ENCODE measurements at places on chromosomes 4 and X.

DNA sequence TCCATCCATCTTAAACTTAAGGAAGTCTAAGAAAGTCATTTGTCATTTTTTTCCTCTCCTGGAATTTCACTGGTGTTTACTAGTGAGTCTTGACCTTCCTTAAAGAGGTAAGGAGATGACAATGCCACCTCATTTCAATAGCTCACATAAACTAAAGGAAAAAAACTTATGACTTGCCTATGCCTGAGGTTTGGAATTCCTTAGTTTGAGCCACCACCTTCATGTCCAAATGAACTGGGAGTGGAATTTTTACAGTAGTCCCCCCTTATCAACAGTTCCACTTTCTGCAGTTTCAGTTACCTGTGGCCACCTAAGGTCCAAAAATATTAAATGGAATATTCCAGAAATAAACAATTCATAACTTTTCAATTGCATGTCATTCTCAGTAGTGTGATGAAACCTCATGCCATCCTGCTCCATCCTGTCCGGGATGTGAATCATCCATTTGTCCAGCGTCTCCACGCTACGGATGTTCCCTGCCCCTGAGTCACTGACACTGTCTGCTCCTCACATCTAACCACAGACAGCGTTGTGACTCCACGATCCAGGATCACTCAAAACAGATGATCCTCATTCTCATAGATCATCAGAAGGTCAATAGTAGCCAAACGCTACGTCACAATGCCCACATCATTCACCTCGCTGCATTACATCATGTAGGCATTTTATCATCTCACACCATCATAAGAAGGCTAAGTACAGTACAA lies 177.4 kb downstream of the SH3KBP1 start:
- DNase-seq: peak; percentile 13

- DNase-seq: no peak
Measured at GRCh38 chr4:87855559-87855958, 22.8 kb downstream of the MEPE start.

- no peak for DNase-seq
Measured at GRCh38 chr4:47485768-47486167, 693 bp downstream of the ATP10D start.

GRCh38 chrX:106932492-106932923 lies 12.3 kb downstream of the CLDN2 start:
- no peak for DNase-seq

- no peak for DNase-seq
Measured at GRCh38 chr4:12615822-12616221, 868.3 kb downstream of the RAB28 start.

DNA sequence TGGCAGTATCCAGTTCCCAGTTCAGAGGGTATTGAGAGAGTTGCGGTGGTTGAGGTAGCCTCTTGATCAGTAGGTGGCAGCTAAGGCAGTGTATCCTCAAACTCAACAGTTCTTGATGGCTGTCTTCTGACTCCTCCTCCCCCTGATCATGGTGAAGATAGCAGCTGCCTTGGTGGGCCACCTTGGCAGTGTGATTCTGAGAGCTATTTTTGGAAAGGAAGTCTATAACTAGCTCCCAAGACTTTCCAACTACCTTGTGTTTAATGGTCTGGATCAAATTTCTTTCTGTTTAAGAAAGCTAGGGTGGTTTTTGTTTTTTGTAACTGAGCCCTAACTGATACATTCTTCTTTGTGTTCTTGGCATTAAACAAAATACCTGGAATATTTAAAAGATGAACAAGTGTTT lies 10.5 kb upstream of the TBC1D19 start:
- peak; percentile 24 for DNase-seq

- peak; percentile 26 for DNase-seq
Measured at GRCh38 chr4:180538384-180539057, 1704.7 kb upstream of the TENM3 start.

DNA sequence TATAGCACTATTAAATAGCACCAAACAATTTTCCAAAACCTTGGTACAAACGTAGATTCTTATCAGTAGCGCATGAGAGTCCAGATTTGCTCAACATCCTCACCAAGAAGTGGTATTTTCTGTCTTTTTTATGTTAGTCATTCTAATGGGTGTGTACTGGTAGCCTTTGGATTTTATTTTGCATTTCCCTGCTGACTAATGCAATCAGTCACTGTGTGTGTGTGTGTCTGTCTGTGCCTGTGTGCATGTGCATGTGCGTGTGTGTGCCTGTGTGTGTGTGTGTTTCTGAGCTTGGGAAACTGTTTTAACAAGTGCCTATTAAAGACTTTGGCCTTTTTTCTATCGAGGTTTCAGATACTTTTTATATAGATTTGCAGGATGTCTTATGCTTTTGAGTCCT lies 82.2 kb upstream of the MAGEA10 start:
- no peak for DNase-seq

- no peak for DNase-seq
Measured at GRCh38 chr4:122163767-122164166, 11.6 kb downstream of the BLTP1 start.

- no peak for DNase-seq
Measured at GRCh38 chr4:169154121-169154520, 116.6 kb downstream of the SH3RF1 start.
